ENCODE measurements at places on chromosomes 11 and 22.

GRCh38 chr11:78949976-78950690 is 375.5 kb upstream of the NARS2 start:
- DNase-seq = no peak

- DNase-seq = no peak
Measured at GRCh38 chr11:61543606-61544306, 35.2 kb downstream of the LRRC10B start.

GRCh38 chr11:28966951-28967350 is 858.8 kb downstream of the METTL15 start:
- no peak for DNase-seq

- no peak for DNase-seq
Measured at GRCh38 chr11:12193515-12194336, 83.3 kb downstream of the MICAL2 start.

- no peak for DNase-seq
Measured at GRCh38 chr22:19121631-19122142, 525 bp downstream of the DGCR2 start.

GRCh38 chr11:64586366-64586765 is 4.7 kb upstream of the SLC22A12 start:
- no peak for DNase-seq
